ENCODE measurements at places on chromosomes 5 and 9. TPM values are rescaled to one million over a fixed set of nuclear protein-coding genes. Genes with fewer than 3 reads are reported as not detected.

DNA sequence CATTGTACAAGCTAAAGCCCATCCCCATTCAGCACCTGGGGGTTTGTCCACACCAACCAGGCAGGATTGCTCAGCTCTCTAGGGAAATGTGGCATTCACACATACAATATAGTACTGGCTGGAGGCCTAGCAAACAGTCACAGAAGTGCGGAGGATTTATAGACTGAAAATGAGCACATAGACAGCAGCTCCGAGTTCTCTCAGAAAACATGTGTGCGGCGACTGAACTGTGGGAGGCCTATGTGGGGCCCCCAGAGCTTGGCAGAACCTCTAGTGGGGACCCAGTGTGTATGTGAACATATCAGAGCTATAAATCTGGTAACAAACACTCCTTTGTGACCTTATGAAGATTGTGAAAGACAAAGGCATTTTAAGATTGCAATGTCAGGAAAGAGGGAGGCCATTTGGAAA, 431.1 kb downstream of the DTWD2 start:
- DNase-seq, result no peak

DNA sequence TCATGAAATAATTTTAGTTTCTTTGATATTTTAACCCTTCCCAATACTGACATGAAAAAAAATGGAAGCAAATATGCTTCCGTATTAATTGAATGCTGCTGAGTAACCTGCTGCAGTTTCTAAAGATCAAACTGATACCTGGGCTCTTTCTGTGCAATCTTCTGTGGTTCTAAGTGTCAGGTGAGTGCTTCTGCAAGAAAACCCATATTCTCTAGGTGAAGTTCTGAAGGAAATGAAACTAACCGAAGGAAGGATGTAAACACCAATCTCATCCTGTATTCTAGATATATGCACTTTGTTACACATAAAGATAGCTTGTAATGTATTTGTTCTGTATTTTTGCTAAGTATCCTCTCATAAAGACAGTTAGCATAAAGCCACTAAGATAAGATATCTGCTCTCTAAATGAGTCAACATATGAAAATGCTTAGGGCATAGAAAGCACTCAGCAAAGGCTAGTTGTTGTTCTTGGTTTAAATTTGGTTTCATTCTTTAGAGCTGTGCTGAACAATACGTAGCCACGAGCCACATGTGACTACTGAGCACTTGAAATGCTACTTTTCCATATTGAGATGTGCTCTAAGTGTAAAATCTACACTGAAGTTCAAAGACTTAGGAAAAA, 52.0 kb downstream of the ITGA2 start:
- DNase-seq, result peak; percentile 64

- DNase-seq, result no peak
Measured at GRCh38 chr5:33370466-33370859, 70.3 kb upstream of the TARS1 start.

- no peak for DNase-seq
Measured at GRCh38 chr5:147997486-147997885, 66.3 kb upstream of the SPINK5 start.

Gene MEIKIN
- not detected for total RNA-seq

Gene GMCL2
- total RNA-seq, result not detected
